Coronary artery (tissue), 2 donors: ENCODE measurements at places on chromosomes 5 and 9.

DNA sequence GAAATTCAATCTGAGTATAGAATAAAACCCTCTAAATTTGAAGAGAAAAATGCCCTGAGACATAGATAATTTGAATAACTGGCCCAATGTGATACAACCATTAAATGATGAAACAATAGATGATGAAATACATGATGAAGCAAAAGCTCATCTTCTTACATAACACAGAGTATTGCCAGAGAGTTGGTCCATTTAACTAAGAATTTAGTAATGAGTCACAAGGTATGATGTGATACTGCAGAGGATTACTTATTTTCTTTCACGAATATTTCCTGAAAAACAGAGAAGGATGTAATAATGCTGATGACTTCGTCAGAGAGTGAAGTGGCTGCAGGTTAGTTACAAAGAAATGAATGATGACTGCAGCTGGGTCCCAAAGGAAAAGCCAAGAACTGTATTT lies 379.3 kb downstream of the CDH12 start:
- no peak for DNase-seq

DNA sequence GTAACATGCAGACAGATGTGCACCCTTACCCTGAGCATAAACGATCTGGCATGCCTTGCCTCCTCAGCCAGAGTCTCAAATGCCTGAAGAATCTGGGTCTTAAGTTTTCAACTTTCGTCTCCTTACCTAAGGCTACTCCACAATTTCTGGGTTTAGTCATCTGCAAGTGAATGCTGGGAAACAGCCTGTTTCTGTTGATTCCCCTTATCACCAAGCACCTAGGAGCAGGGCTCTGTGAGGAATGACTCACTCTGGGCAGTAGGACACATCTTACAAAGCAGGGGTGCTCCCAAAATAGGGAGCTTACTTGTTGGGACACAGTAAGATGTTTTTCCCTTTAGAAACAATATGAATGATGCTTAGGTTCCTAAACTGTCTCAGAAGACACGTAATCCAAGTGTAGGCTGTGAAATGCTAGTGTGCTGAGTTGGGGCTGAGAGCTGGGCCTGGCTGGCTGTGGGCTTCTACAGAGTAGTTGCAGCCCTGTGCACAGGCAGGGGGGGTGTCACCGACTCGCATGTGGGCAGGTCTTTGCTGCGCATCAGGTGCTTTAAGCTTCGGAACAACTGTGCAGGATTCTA lies 58.0 kb downstream of the DAP start:
- no peak for DNase-seq

- no peak for DNase-seq
Observed at GRCh38 chr9:8683496-8683895, 883.9 kb upstream of the DMAC1 start.

GRCh38 chr9:113957821-113958341 lies 81.8 kb downstream of the ZNF618 start:
- peak; percentile 52 for DNase-seq

GRCh38 chr9:90037146-90037797 lies 432.5 kb downstream of the GADD45G start:
- DNase-seq, result no peak

- DNase-seq, result no peak
Observed at GRCh38 chr9:77910194-77910621, 121.4 kb downstream of the GNAQ start.

DNA sequence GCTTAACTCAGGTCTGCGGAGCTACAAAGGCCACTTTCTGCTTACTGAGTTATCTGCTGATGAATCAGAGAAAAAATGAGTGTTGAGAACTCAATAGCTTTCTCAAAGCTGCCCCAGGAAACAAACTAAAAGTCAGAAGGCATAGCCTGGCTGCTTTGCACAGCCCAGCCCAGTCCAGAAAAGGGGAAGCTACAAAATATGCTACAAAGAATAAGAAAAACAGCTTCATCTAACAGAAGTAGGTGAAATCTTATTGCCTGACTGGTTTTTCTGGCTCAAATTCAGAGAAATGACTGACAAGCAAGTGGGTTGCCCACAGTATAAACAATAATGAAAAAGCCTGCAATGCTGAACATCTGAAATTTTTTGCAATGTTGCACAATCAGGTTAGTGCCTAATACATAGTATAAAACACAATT lies 156.2 kb downstream of the PPP2R2B start:
- no peak for DNase-seq

GRCh38 chr5:114250536-114250935 lies 111.3 kb upstream of the KCNN2 start:
- no peak for DNase-seq

DNA sequence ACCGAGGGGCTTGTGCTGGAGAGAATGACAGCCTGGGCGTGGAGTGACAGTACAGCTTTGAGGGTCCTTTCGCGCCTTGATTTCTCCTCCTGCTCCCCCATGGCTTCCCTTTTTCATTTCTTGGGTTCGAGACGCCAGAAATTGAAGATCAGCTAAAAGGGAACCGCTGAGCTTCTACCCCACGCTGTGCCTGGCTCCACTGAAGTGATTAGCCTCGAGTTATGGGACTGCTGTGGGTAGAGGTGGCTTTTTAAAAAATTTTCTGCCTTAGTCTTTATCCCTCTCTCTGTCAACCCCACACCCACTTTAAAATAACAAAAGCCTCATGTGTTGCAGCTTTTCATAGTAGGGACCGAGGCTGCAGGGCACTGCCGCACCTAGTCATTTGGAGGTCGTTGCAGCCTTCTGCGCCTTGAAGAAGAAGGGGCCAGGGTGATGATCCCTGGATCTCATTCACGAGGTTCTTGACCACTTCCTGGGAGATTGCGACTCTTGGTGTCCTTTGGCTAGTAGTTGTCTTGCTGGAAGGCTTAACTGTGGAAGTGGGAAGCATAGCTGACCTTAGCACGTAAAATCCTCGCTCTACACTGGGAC lies 603 bp downstream of the PPIP5K2 start:
- no peak for DNase-seq

- no peak for DNase-seq
Observed at GRCh38 chr5:61277190-61277589, 54.9 kb upstream of the ZSWIM6 start.
